ENCODE measurements at places on chromosomes 1 and 21.

DNA sequence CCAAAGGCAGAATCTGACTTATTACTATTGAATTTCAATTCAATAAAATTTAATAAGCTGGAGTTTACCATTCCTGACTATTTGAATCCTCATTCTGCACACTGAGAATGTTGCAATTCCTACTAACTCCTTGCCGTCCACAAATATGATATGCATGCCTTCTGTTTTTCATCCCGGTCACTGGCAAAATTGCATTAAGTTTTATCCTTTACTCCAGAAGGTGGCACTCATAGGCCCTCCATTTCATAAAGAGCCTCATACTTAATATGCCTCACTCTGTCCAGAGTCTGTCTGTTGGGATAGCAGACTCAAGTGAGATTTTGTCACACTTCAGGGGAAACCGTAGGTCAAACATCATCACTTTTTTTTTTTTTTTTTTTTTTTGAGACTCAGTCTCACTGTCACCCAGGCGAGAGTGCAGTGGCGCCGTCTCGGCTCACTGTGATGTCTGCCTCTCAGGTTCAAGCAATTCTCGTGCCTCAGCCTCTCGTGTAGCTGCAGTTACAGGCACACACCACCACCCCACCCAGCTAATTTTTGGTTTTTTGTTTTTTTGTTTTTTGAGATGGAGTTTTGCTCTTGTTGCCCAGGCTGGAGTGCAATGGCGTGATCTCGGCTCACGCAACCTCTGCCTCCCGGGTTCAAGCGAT is 27.3 kb downstream of the F11R start:
- peak; percentile 38 for DNase-seq

- no peak for DNase-seq
Measured at GRCh38 chr1:246647113-246647512, 77.1 kb upstream of the SCCPDH start.

- no peak for DNase-seq
Measured at GRCh38 chr1:47701283-47701682, 263.4 kb downstream of the FOXD2 start.

DNA sequence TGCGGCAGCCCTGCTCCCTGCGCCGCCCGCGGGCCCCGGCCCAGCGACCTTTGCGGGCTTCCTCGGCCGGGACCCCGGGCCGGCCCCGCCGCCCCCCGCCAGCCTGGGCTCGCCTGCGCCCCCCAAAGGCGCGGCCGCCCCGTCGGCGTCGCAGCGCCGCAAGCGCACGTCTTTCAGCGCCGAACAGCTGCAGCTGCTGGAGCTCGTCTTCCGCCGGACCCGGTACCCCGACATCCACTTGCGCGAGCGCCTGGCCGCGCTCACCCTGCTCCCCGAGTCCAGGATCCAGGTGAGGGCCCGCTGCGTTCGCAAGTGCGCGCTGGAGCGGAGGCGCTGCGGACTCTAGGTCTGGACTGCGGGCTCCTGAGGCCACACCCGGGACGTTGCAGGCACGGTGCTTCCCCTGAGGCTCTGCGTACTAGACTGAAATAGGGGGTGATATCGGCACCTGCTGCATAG is 351 bp downstream of the MIXL1 start:
- DNase-seq: peak; percentile 30

DNA sequence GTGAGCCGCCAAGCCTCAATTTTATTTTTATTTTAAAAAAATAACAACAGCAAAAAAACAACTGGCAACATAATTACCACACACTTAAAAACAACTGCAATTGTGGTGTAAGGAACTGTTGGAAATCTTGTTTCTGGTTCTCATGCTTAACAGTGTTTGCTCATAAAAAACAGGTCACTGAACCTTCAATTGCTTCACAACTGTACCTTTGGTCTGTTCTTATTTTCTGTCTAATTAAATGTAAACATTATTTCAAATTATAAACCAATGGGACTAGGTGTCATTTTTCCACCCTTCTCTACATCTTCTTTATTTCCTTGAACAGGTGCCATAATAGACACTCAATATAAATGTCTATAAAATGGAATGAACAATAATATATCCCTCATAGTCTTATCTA is 68.4 kb upstream of the CHRM3 start:
- DNase-seq: no peak

- DNase-seq: no peak
Measured at GRCh38 chr1:41409825-41410224, 48.6 kb downstream of the FOXO6 start.

GRCh38 chr1:200238311-200238710 is 171.5 kb downstream of the ZNF281 start:
- no peak for DNase-seq

DNA sequence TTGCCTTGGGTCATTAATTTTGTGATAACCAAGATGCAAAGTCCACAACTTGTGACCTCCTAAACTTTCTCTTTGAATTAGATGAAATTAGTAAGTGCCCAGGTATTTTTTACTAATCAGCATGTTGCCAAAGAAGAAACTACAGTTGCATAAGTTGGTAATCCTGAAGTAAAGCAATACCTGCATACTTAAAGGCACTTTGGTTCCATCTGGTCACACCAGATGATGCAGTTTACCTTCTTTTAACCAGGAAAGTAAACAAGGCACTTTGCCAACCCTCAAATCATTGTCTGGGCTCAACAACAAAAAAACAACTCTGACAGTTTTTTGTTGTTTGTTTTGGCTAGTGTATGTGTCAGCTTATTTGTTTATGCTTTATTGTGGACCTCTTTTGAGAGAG is 55.5 kb upstream of the DYNLT5 start:
- DNase-seq: peak; percentile 3

DNA sequence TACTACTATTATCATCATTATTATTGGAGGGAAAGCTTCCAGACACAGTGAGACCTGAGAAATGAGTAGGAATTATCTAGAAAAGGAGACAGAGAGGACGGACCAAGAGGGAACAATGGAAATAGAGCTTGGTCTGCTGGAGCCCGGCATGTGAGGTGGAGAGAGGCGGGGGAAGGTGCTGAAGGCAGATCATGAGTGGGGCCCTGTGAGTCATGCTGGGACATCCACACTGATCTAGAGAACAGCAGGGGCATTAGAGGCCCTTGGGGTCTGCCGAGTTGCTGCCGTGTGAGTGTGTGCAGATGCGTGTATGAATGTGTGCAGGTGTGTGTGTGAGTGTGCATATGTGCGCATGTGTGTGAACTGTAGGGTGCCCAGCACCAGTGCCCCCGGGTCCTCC is 65.7 kb downstream of the TMCO4 start:
- DNase-seq: no peak

- no peak for DNase-seq
Measured at GRCh38 chr1:6512245-6512907, 20.9 kb upstream of the PLEKHG5 start.

DNA sequence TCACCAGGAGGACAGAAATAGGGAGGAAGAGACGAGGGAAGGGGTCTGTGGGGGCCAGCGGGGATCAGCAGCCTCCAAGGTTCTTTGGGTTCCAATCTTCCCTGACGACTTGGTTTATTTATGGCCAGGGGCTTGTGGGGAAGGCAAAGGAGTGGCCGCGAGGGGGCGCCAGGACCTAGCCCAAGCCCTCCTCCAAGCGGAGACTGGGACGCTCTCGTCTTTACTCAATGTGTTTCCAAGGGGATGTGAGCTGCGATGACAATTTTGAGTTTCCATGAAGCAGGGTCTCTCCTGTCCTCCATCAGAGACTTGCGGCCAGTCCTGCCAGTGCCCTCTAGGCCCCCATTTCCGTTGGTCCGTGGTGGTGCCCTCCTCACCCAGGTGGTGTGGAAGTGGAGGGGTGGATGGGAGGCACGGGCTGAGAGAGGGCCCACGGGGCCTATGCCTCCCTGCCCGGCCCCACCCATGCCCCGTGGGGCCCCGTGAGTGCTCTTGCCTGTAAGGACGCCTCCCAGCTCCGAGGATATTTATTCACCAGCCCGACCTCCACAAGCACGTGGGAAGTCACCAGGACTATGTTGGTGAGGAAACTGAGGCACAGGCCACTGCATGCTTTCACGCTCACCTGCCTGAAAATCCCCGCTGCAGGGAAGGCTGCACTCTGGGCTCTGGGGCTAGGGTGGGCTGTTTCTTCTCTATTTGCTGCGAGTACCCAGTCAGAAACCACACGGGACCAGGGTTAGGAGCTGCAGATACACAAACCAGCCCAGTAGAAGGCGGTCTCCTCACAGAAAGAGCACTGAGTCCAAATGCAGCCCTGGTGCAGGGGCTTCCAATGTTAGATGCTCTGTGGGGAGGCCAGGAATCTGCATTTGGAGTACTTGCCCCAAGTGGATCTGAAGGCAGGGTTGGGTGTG is 26.5 kb downstream of the DMRTB1 start:
- DNase-seq: peak; percentile 84

GRCh38 chr1:96544831-96545221 is 176.8 kb upstream of the PTBP2 start:
- no peak for DNase-seq

DNA sequence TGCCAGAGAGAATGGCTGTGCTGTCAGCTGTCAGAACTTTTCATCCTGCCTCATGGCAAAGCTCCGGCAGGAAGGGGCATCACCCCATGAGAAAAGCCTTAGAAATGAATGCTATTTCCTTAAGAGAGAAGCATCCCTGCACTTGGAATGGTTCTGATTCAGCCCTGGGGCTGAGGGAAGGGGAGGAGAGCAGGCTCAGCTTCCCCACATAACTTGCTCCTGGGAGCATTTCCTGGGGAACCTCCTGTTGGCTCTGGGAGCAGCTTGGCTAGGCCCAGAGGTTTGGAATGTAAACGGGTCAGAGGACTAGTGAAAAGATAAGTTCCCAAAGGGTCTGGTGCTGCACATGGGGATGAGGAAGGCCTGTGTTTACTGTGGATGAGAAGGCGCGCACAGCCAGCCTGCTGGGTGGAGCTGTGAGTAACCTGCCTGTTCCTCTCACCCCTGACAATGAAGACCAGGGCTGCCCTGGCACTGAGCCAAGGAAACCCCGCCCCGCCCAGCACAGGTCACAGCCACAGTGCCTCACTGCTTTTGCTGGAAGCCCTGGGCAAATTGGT is 5.0 kb downstream of the PRELP start:
- DNase-seq: peak; percentile 85

- DNase-seq: no peak
Measured at GRCh38 chr1:207405814-207406213, 48.3 kb upstream of the CR2 start.

GRCh38 chr21:36663033-36663855 is 35.7 kb upstream of the SIM2 start:
- DNase-seq: no peak

DNA sequence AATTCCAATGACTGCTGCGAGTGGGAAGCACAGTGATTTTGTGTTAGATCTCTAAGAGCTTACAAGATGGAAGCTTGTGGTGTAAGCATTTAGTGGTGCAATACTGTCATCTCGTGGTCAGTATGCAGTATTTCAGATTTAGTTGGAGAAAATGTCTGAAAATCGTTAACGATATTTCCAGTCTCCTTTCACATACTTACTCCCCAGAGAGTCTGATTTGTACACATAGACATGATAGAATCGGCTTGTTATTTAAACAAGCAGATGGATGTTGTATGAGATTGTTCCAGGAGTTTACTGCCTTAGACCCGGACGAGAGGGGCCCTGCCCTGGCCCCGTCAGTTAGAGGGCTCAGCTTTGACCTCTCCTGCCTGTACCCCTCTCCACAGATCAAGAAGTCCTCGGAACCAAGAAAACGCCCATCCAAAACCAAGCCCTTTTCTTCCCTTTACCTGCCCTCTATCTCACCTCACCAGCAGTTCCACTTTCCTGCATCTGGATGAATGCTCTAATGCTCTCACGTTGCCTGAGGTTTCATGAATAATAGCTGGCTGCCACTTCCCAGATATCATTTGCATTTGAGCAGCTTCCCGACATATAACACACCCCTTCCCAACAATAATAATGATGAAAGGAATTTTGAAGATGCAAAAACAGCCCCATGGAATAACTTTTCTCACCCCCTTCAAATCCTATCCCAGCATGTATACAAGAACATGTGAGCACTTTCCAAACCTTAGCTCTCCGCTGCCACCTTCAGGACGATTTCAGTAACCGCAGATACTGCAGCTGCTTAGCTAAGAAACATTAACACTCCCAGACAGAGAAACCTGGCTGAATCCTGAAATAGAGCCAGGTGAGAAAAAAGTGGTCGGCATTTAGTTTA is 247.3 kb downstream of the LTN1 start:
- peak; percentile 83 for DNase-seq

DNA sequence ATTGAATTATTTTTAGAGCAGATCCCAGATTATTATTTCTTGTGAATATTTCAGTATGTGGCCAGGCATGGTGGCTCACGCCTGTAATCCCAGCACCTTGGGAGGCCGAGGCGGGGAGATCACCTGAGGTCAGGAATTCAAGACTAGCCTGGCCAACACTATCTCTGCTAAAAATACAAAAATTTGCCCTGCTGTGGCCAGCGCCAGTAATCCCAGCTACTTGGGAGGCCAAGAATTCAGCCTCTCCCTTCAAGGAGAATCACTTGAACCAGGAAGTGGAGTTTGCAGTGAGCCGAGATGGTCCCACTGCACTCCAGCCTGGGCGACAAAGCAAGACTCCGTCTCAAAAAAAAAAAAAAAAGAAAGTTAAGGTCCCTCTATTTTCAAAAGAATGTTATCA is 4.3 kb downstream of the OSBPL9 start:
- DNase-seq: no peak

GRCh38 chr1:151832318-151832980 is 847 bp upstream of the RORC start:
- DNase-seq: peak; percentile 94

- no peak for DNase-seq
Measured at GRCh38 chr1:21233490-21233889, 56.8 kb downstream of the ECE1 start.

DNA sequence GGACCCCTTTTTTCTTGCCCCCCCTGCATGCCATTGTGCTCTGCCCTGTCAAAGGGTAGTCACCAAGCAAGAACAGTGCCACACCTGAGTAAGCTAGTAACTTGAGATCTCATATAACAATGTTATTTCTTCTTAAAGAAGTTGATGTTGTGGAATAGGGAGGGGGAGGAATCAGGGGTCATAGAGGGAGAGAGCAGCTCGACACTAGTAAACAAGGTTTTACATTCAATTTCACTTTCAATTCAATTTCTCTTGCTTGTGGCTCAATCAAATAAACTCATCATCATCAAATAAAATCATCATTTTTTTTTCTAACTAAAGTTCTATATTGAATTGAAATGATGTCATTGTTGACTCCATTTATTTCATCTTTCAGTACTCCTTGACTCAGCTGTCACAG is 106.4 kb downstream of the CRB1 start:
- no peak for DNase-seq

GRCh38 chr1:115655306-115655663 is 13.5 kb downstream of the VANGL1 start:
- no peak for DNase-seq

GRCh38 chr1:2065699-2066098 is 15.5 kb downstream of the PRKCZ start:
- DNase-seq: no peak

GRCh38 chr1:41773144-41773591 is 145.6 kb downstream of the HIVEP3 start:
- no peak for DNase-seq

DNA sequence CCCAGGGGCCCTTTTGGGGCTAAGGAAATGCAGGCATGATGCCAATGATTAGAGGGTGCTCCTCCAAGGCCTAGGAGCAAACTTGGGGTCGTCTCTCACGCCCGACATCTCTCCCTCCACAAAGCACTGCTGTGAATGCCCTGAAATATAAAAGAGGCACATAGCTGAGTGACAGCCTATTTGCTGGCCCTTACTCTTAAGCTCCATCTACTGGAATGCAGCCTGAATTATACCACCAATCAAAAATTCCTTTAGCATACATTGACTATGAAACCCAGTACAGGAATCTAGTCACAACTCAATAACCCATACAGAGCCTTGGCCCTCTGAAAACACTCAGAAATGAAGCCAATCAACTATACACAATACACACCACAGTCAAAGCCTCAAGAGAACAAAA is 105.5 kb downstream of the LRIG2 start:
- DNase-seq: no peak

All from RPMI8226 (cell line).